ENCODE measurements at places on chromosomes 1 and 21. TPM values are rescaled to one million over a fixed set of nuclear protein-coding genes. Genes with fewer than 3 reads are reported as not detected.
A peak's percentile ranks its signal among the peaks of the same experiment; 100 is the strongest.

Gene AVPR1B
- not detected for total RNA-seq

Gene COL8A2
- total RNA-seq = 32.6 TPM

Gene SPRR2A
- not detected for total RNA-seq

Gene RIPPLY3
- 0.17 TPM for total RNA-seq

Gene OLIG2
- total RNA-seq = not detected

Gene VANGL2
- 9.7 TPM for total RNA-seq

Gene ITSN1
- 46.1 TPM for total RNA-seq

DNA sequence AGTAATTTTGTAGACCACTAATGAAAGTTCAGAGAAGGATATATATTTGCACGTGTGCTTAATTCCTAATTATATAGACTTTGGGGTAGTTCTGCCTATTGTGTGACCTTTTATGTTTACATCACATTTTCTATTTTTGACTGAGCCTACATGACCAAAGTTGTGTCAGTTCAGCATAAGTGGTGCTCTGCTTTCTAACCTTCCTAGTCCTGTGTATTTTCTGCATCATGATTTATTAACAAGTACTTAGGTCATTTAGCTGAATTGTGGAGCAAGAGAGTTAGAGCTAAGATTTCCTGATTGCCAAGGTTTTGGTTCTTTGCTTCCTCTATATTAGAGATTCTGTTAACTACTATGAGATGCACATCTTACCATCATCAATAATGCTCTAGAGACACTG lies 176.0 kb downstream of the C1orf21 start:
- H3K27ac ChIP-seq = no peak overlapping the region
- H3K4me1 ChIP-seq = peaks cover 13% of the 10 kb centered on the region
- no peak for DNase-seq
- no peaks in the 10 kb centered on the region for H3K27me3 ChIP-seq

DNA sequence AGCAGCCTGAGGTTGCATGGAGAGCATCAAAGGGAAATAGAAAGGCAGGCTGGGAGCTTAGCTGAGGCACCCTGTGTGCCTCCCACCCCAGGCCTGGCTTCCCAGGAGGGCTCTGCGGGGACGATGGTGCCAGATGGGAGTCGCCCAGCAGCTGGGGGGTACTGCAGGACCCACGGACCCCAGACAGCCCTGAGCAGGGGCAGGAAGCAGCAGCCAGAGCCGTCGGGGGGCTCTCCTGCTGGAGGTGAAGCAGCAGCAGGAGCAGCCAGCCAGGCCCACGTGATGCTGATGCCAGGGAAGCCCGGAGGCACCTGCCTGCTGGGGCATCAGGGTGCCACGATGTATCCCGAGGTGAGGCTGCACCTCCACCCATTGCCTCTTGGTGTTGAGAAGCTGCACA lies 20.4 kb downstream of the RAP1GAP start:
- H3K4me3 ChIP-seq = no peak overlapping the region
- no peak for DNase-seq
- H3K27me3 ChIP-seq = no peaks in the 10 kb centered on the region
- no peaks in the 10 kb centered on the region for H3K36me3 ChIP-seq
- peaks cover 16% of the 10 kb centered on the region for H3K4me1 ChIP-seq
- H3K27ac ChIP-seq = no peak overlapping the region

- H3K27me3 ChIP-seq = no peaks in the 10 kb centered on the region
- peak overlapping the region; percentile 66 for H3K4me3 ChIP-seq
- DNase-seq = peak; percentile 81
- H3K27ac ChIP-seq = peak overlapping the region; percentile 99
- H3K4me1 ChIP-seq = peaks cover 47% of the 10 kb centered on the region
Observed at GRCh38 chr1:1891349-1892078, 627 bp upstream of the GNB1 start.

- H3K36me3 ChIP-seq = no peaks in the 10 kb centered on the region
- no peaks in the 10 kb centered on the region for H3K27me3 ChIP-seq
- peak overlapping the region; percentile 88 for H3K27ac ChIP-seq
- H3K4me3 ChIP-seq = no peak overlapping the region
- DNase-seq = no peak
Observed at GRCh38 chr21:37828991-37829390, 87.3 kb downstream of the KCNJ6 start.

DNA sequence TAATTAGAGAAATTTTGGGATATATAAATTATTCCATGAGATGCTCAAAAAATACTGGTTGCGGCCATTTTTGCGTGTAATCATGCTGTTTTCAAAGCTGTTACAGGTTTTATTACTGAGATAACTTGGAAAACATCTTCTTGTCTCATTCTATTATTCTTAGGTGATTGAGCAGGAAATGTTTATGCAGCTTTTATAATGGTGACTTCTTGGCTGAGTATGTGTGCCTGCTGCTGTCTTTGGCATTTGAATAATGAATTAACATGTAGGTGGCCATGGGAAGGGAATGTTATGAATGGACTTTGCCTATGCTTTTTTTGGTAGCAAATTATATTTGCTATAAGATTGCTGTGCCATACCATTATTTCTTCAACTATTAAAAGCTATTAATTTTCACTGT lies 52.5 kb downstream of the RASAL2 start:
- no peaks in the 10 kb centered on the region for H3K27me3 ChIP-seq
- DNase-seq = no peak
- no peak overlapping the region for H3K4me3 ChIP-seq
- no peak overlapping the region for H3K27ac ChIP-seq
- peaks cover 5% of the 10 kb centered on the region for H3K4me1 ChIP-seq

DNA sequence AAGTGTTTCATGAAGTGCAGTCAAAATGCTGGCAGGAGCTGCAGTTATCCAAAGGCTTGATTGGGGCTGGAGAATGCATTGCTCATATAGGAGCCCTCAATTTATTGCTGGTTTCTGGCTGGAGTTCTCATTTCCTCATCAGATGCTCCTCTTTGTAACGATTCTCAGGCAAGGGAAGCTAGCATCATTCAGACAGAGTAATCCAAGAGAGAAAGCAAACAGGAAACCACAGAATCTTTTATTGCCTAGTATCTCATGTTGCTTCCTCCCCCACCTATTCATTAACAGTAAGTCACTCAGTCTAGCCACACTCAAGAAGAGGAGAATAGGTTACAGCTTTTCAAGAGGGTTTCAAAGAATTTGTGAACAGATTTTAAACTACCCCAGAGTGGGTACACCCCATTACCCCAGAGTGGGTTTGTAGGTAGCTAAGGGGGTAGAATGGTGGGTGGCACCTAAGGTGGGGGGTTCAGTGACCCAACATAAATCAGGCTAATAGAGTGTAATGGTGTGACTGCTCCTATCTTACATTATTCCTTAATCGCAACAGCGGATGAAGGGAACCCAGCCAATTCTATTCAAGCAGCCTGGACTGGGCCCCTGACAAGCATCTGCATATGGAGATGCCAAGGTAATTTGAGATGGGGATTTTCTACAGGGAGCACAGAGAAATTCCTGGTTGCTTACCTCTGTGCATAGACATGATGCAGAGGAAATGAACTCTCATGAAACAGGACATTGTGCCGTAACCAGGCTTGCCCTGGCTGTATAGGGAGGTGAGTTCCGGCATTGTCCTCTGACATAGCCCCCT lies 67.1 kb downstream of the KCNJ15 start:
- H3K36me3 ChIP-seq = no peaks in the 10 kb centered on the region
- DNase-seq = peak; percentile 36
- no peaks in the 10 kb centered on the region for H3K4me1 ChIP-seq

GRCh38 chr21:33266050-33266788 lies at the start of gene IL10RB:
TSS of gene IL10RB (plus strand) at chr21:33266367. CDS start at chr21:33266466, 99 bp downstream.
- H3K27me3 ChIP-seq = no peaks in the 10 kb centered on the region
- H3K36me3 ChIP-seq = no peaks in the 10 kb centered on the region
- peak within 1 kb of the TSS; percentile 92 for H3K27ac ChIP-seq
- peak; percentile 90 for DNase-seq
- peak within 1 kb of the TSS; percentile 95 for H3K4me3 ChIP-seq

- peak overlapping the region; percentile 88 for H3K27ac ChIP-seq
- no peaks in the 10 kb centered on the region for H3K36me3 ChIP-seq
- no peak for DNase-seq
- H3K27me3 ChIP-seq = no peaks in the 10 kb centered on the region
- H3K4me3 ChIP-seq = no peak overlapping the region
- H3K4me1 ChIP-seq = peaks cover 31% of the 10 kb centered on the region
Observed at GRCh38 chr1:10760566-10761502, 35.6 kb downstream of the CASZ1 start.

- no peaks in the 10 kb centered on the region for H3K36me3 ChIP-seq
- no peak overlapping the region for H3K4me3 ChIP-seq
- peaks cover 4% of the 10 kb centered on the region for H3K4me1 ChIP-seq
- peak; percentile 85 for DNase-seq
- H3K27ac ChIP-seq = peak overlapping the region; percentile 76
Observed at GRCh38 chr21:39048064-39048463, 135.2 kb downstream of the PSMG1 start.

DNA sequence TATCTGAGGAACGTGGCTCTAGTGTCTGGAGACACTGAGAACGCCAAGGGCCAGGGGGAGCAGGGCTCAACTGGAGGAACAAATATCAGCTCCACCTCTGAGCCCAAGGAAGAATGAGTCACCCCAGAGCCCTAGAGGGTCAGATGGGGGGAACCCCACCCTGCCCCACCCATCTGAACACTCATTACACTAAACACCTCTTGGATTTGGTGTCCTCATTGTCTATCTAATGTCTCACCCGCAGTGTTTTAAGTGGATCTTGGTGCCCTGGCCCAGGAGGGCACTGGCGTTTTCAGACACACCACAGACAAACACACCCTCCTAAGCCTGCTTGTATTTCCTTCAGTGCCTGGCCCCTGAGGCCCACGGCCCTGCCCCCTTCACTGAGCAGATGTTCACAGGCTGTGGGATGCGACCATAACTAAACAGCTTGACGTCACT lies 2.2 kb upstream of the FALEC start:
- H3K4me3 ChIP-seq = no peak overlapping the region
- no peak for DNase-seq
- H3K36me3 ChIP-seq = no peaks in the 10 kb centered on the region
- H3K27me3 ChIP-seq = no peaks in the 10 kb centered on the region

DNA sequence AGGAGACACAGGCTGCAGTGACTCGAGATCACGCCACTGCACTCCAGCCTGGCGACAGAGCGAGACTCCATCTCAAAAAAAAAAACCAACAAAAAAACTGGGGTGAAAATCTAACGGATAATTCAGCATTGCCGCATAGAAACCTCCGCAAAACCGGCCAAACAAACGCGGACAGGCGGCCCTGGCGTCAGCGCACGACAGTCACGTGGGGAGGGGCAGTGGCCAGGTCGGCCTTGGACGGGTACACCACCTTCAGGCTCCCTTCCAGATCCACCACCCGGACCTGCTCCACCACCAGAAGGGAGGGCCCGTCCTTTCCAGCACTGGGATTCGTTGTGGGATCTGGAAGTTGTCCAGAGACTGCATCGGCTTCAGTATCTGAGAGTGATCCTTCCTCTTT lies 8.4 kb downstream of the SMIM1 start:
- no peak overlapping the region for H3K27ac ChIP-seq
- no peak for DNase-seq
- H3K4me3 ChIP-seq = no peak overlapping the region
- H3K4me1 ChIP-seq = peaks cover 7% of the 10 kb centered on the region
- H3K27me3 ChIP-seq = no peaks in the 10 kb centered on the region
- H3K36me3 ChIP-seq = peaks cover 5% of the 10 kb centered on the region

DNA sequence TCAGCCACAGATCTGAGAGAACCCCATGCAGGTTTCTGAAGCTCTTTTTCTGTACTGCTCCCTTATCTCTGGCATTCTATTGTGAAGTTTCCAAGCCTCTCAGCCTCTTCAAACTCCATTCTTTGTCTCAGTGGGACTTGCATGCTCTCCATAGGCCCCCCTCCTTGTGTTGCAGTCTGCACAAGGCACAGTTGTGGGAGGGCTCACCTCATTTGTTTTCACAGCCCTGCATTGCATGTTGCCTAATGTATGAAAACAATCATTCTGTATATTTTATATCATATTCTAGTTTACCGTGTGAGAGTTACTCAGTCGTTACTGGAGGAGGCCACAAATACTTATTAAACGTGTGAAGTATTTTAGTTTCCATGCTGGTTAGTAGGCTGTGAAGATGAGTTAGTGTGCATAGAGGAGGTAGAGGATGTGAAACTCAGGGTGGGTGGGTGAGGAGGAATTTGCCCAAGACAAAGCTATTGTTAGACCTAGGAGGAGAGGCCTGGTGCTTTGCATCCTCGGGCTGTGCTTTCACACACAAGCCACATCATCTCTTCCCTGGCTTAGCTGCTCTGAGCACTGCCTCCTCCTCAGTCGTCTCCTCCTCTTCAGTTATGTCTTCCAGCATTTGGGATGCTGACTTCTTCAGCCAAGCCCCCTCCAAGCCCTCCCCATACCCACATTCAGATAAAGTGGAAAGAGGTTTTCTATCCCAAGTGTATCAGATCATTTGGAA lies 7.8 kb upstream of the CHI3L2 start:
- no peaks in the 10 kb centered on the region for H3K27me3 ChIP-seq
- peaks cover 33% of the 10 kb centered on the region for H3K4me1 ChIP-seq
- H3K27ac ChIP-seq = no peak overlapping the region
- no peaks in the 10 kb centered on the region for H3K36me3 ChIP-seq

GRCh38 chr1:211879475-211879874 lies 48.9 kb upstream of the LPGAT1 start:
- H3K27ac ChIP-seq = no peak overlapping the region
- H3K27me3 ChIP-seq = no peaks in the 10 kb centered on the region
- no peaks in the 10 kb centered on the region for H3K4me1 ChIP-seq
- H3K36me3 ChIP-seq = no peaks in the 10 kb centered on the region

GRCh38 chr1:159941591-159942560 lies 3.5 kb downstream of the IGSF9 start:
- H3K27me3 ChIP-seq = no peaks in the 10 kb centered on the region
- no peaks in the 10 kb centered on the region for H3K36me3 ChIP-seq
- peaks cover 59% of the 10 kb centered on the region for H3K4me1 ChIP-seq

- H3K36me3 ChIP-seq = no peaks in the 10 kb centered on the region
- no peak for DNase-seq
- no peak overlapping the region for H3K4me3 ChIP-seq
- no peak overlapping the region for H3K27ac ChIP-seq
- H3K4me1 ChIP-seq = no peaks in the 10 kb centered on the region
Observed at GRCh38 chr1:73161418-73161817, 879.1 kb upstream of the NEGR1 start.

DNA sequence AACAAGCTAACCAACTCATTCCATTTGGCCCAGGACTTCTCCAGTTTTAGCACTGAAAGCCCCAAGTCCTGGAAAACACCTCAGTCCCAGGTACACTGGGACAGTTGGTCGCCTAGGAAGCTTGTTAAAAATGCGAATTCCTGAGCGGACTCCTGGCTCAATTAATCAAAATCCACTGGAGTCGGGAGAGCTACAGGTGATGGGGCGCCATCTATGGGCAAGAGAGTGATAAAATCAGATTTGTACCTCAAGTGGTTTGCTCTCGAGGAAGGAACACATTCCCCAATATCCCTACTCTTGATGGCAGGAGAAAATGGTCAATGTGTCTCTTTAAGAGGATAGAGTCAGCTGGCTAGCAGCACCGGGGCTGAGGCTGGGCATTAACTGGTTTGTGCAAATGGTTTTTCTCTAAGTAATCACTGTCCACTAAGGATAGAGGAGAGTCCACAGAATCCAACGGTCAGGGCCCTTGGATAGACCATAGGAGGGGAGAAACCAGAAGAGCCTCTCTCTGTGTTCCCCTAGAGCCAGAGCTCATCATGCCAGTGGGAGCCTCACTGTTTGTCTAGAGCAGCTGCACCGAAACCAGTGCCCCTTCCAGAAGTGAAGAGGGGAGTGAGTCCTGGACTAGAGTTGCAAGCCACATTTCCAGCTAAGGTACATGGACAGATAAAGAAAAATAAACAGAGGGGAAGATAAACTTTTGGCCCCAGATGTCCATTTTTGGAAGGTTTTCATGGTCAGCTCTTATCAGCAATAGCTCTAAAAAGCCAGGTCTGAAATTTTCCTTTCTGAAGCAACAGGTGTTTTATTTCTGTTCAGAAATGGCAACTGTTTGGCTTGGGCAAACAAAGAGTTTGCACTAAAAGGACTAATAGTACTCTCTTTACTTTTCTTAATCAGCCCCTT lies 148.5 kb downstream of the TENT5C start:
- H3K36me3 ChIP-seq = no peaks in the 10 kb centered on the region

GRCh38 chr1:70966018-70966638 lies 81.5 kb downstream of the PTGER3 start:
- no peaks in the 10 kb centered on the region for H3K4me1 ChIP-seq
- no peaks in the 10 kb centered on the region for H3K27me3 ChIP-seq
- no peak overlapping the region for H3K27ac ChIP-seq
- H3K4me3 ChIP-seq = no peak overlapping the region
